ENCODE measurements at places on chromosomes 12 and 14.

DNA sequence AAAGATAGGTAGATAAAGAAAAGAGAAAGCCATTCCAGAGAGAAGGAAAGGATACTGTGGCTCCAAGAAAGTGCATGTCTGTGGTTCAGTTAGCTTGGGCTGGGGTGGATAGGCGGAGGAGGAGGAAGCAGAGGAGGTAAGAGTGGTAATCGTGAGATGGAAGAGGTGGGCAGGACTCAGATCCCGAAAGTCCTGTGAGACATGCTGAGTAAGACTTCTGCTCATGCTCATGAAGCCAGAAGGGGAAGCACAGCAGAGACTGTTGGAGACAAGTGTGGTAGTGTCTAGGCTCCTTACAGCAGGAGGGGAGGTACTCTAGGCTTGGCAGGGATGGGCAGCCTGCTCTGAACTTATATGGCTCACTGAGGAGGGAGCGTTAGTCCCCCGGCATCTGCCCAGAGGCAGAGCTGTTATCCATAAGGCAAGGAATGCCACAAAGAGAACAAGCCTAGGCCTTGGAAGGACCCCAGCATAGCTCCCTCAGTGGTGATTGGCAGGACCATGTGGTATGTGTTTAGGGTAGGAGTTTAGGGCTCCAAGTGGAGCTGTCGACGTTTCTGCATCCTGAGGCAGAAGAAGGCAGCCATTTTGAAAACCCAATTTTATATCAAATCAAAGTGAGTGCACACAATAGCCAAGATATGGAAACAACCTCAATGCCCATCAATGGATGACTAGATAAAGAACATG is 135.3 kb downstream of the SMOC1 start:
- no peak for DNase-seq

DNA sequence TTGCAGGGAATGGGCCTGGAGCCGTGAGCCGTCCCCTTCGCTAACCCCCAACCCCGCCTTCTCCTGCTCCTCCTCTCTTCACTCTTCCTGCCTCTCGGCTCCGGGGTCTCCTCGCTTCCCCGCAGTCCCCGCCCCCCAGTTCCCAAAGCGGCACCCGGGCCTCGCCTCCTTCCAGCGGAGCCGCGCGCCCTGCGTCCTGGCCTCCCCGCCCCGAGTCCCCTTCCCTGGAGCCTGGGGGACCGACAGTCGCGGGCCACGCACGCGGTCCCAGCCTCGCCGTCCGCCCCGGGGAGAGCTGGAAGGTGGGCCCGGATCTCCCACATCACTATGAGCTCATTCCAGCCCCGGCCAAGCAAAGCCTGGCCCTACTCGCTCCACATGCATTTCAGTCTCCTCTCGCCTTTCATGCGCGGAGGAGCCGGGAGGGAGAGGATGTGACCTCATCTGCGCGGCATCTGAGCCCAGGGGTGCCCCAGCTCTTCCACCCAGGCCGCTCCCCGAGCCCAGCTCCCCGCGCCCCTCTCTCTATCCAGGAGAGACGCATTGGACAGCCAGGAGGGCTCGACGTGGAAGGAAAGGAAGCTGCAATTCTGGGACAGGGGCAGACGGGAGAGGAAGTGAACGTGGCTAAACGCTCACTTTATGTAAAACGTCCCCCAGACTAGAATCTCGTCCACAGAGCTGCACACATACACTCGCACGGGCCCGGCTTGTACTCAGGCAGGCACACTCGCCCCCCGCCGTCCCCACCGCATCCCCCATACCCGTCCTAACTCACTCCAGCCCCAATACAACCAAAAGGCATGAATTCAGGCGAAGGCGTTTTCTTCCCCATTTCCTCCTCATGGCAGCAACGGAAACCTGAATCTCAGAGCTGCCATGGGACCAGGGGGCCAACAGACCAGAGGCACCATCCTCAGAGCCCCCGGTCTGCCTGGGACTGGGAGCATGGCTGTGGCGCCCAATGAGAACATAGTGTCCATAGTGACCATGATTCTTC is 108.7 kb upstream of the CCND2 start:
- DNase-seq: no peak

DNA sequence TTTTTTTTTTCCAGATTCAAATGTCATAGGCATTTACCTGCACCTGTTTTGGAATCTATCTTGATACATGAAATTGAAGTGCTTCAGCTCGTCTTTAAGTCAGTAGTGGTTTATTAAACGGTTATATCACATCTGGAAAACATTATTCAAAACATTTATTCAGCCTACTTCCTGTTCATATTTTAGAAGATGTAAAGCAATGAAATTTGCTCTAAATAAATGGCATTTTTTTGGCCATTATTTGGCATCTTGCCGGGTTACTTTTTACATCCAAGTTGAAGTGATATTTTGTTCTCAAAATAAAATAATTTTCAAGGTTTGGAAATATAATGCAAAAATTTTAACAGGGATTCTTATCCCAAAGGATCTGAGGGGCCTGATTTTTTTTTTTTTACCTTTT is 103.1 kb downstream of the EML1 start:
- DNase-seq: no peak

GRCh38 chr12:42446761-42447160 is 120.8 kb downstream of the PPHLN1 start:
- DNase-seq: no peak

GRCh38 chr14:57362361-57362760 is 28.0 kb upstream of the NAA30 start:
- no peak for DNase-seq

GRCh38 chr14:68666236-68666635 is 126.6 kb downstream of the ZFP36L1 start:
- no peak for DNase-seq

DNA sequence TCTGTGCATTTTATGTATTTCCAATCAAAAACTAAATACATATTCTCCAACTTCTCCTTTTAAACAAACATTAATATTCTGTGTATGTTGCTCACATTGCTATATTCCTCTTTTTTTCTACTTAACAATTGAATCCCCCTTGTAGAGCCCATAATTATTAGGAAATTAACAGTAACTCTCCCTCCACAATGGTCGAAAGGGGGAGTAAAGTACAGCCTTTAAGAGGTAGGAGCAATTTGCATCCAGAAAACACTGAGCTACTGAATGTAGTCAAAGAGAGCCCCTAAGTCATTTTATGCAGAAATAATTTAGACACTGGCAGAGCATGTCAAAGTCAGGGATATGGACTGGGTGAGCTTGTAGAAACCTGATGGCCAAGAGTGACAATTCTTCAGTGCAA is 57.2 kb upstream of the SCN8A start:
- DNase-seq: no peak

DNA sequence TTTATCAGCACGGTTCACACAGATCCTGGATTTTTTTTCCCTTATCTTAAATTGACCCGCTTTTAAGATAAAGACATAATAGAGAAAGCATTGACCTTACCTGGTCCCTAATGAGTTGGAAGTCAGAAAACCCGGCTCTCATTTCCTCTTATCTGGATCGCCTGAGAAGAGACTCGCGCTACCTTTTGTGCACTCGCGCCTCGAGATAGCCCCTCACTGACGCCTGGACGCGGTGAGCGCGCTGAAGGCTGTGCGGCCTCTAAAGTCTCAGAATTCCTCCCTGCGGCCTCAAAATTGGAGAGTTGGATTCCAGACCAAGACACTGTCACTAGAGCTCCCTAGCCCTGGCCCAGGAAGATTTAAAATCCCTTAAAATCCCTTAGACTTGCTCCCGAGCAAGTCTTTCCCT is 7.0 kb downstream of the NKX2-1 start:
- DNase-seq: no peak

- peak; percentile 78 for DNase-seq
Observed at GRCh38 chr14:105086833-105087307, 21.6 kb upstream of the GPR132 start.

DNA sequence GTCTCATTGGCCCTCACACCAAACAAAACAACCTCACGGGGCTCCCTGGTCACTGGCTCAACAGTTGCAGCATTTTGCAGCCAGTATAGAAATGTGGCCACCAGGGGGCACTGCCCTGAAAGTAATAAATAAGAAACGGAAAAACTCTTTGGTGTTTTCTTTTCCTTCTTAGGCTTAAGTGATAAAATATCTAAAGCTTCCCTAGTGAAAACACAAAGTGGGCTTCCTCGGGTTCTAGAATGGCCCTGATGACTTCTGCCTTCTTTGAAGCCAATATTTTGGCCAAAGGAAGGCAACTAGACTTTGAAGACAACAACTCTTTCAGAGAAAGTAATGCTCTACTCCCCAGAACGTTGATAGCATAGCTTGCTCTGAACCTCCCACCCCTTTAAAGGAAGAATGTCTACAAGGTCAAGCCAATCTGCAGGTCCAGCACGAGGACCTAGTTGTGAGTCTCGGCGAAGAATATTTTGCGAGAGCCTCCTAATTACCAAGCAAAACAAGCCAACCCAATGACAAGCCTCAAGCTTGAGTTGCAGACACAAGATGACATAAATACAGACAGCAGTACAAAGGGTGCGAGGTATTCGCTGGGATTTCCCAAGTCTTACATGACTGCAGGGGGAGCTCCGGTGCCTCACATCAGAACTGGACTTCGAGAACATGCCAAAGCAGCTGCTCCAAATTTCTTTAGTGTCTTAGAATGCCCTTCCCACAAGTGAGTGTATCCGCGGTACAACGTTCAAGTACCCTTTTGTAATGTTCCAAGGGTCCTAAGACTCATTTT is 2.6 kb downstream of the ITPK1 start:
- DNase-seq: peak; percentile 72

DNA sequence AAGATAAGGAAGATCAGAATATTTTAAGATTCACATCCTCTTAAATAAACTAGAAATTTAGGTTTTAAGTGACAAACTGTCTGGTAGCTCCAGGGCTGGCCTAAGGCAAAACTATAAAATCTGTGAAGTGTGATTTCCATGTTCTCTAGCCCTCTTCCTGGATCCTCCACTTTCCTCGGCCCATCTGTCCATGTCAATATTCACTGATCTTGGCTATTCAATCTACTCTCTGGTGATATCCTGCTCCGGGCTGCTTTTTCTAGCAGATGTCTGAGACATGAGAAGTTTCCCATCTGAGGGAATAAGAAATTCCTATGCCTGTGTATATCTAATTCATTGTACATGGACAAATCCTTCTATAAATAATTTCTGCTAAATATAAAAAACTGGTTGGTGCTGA is 500.4 kb downstream of the GALC start:
- DNase-seq: no peak

- no peak for DNase-seq
Observed at GRCh38 chr12:116697716-116698115, 40.2 kb downstream of the SPRING1 start.

GRCh38 chr12:113214895-113215400 is 6.3 kb upstream of the TPCN1 start:
- DNase-seq: peak; percentile 99

- no peak for DNase-seq
Observed at GRCh38 chr12:89651192-89651591, 57.4 kb downstream of the ATP2B1 start.

DNA sequence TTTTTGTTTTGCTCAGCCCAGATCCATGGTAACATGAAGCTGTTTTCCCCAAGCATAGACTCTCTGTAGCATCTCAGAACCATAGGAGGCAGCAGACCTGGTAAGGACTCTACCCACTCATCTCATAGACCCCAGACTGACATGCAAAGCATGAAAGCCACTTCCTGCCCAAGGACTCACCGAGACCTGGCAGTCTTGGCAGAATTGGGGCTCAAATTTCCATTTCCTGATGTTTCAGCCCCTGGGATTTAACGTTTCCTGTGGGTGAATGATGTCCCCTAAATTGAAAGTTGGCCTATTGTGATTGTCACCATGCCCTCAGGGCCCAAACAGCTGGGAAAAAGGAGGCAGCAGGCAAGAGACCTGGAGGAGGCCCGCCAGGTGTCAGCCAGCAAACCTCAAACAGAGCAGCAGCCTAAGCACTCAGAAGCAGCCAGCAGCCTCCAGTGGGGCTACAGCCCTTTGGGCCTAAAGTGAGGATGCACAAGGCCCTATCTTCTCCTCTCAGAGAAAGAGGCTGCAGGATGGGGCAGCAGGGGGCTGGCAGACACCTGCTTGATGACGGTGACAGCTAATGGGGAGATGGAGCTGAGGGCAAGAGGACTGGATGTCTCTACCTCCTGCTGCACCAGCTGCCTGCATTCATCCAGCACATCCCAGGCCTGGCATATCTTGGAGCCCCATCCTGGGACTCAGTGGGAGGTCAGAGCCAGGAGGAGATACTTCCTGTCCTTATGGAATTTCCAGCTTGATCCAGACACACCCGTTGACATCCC is 8.5 kb downstream of the KRT85 start:
- DNase-seq: no peak

DNA sequence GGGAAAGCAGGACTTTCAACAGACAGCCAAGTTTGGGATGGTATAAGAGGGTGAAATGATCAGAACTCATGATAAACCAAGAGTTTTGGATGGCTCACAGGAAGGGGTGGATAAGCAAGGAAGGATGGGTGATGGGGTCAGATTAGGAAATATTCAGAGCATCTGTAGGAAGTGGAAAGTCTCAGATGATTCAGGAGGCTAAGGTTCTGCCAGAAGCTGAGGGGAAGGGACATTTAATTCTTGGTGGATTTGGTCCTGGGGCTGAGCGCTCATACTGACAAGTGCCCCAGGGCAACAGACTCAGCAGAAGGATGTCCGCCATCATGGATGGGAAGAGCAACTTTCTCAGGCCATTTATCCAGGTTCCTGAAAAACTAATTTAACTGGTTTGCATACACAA is 28.4 kb upstream of the BDKRB2 start:
- DNase-seq: no peak

DNA sequence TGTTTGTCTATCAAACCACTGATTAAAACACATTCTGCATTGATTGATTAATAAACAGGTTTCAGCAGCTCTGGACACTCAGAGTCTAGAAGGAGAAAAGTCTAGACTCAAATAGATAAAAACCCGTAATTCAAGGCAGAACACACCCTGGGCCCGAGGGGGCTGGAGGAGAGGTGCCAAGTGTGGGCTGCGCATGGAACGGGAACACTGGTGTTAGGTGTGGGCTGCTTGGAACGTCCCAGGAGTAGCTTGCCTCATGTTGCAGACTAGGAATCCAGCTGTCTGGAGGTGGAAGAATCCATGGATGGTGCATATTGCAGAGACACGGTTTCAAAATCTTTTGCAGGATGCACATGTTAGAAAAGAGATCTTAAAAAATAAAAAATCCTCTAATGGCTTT is 223.0 kb downstream of the APAF1 start:
- DNase-seq: no peak

DNA sequence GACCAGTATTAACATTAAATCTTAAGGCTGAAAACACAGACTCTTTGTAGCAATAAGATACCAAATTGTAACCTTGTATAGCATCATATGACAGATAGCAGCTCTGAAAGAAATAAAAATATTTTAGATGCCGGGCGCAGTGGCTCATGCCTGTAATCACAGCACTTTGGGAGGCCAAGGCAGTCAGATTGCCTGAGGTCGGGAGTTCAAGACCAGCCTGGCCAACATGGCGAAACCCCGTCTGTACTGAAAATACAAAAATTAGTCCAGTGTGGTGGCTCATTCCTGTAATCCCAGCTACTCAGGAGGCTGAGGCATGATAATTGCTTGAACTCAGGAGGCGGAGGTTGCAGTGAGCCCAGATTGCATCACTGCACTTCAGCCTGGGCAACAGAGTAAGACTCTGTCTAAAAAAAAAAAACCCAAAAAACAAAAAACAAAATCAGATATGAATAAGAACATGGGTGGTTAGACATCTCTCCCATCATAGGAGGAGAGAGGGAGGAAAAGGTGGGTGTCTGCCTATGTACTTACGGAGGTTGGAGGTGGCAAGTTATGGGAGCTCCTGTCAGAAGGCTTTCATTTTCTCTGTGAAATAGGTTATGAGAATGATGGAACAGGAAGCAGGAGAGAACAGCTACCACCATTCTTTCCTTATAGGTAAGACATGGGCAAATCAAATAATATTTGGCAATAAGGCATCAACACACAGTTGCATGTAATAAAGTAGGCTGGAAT is 7.6 kb upstream of the HEBP1 start:
- DNase-seq: no peak
